OCI-LY7 (cell line): ENCODE measurements at places on chromosomes 12 and 14.

GRCh38 chr12:26086936-26087335 is 37.9 kb downstream of the BHLHE41 start:
- DNase-seq: no peak

- no peak for DNase-seq
Measured at GRCh38 chr12:107801150-107801549, 26.6 kb downstream of the ASCL4 start.

- peak; percentile 28 for DNase-seq
Measured at GRCh38 chr12:107759410-107759809, 1.5 kb downstream of the PRDM4 start.

DNA sequence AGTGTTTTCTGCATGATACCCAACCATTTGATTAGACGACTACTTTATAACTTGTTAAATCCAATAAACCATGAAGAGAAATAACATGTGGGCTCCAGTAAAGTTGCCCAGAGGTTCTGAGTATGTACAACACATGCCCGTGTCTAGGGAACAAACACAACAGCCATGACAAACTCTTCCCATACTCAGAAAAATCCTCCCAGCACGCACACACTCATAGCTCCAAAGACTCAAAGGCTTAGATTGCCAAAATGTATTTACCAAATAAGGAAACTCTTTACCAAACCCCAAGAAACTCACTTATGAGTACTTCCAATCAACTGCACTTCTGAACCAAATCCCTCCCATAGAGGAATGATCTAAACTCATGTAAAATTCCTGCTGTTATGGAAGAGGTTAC is 17.3 kb downstream of the SART3 start:
- DNase-seq: no peak

DNA sequence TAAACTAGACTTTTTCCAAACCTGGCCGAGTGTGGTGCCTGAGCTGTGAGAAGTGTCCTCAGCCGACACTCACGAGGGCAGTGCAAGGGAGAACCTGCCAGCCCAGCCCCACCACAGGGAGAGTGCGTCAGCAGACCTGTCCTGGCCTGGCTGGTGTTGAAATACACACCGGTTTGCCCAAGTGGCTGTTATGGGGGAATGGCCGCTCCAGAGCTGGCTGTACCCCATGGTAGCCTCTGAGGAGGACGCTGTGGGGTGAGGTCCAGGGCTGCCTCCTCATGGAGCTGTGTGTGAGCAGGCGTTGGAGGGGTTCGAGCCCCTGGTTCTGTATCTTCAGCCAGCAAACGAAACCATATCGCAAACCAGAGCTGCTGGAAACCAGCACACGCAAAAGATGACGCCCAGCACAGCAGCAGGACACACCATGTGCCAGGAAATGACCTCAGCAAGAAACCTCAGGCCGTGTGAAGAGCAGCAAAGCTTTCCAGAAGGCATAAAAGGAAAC is 9.4 kb downstream of the ANKRD9 start:
- no peak for DNase-seq

- no peak for DNase-seq
Measured at GRCh38 chr12:64742416-64742815, 16.8 kb downstream of the GNS start.

- peak; percentile 47 for DNase-seq
Measured at GRCh38 chr14:21039585-21040369, 2.4 kb upstream of the RNASE7 start.

DNA sequence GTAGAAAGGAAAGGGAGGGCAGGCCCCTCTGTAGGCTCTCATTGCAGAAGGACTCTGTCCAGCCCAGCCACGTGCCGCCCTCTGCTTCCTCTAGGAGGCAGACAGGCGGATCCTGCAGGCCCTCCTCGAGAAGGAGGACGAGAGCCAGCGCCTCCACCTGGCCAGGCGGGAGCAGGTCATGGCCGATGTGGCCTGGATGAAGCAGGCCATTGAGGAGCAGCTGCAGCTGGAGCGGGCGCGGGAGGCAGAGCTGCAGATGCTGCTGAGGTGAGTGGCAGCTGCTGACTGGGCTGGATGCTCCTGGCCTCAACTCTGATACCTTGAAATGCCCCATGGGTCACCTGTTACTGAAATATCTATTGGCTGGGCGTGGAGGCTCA is 10.9 kb downstream of the TCHP start:
- peak; percentile 30 for DNase-seq

- no peak for DNase-seq
Measured at GRCh38 chr12:68111995-68112394, 47.5 kb downstream of the IFNG start.
